ENCODE measurements at places on chromosomes 2 and 18.

GRCh38 chr2:219214141-219214540 lies 4.6 kb downstream of the ABCB6 start:
- DNase-seq, result no peak

DNA sequence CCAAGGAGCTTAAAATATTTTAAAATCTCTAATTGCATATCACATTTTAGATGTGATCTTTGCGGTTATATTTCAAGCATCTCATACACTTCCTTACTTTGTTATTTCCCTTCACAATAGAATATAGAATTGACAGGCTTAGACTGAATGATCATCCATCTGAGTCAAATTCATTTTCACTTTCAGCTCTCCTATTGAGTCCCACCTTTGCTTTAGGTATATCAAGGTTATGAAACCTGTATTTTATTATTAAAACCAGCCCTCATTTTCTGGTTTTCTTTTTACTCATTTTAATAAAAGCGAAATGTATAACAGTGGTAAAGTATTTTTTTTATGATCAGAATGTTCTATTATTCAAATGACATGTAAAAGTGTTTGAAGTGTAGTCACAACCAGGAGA lies 162.9 kb upstream of the KYNU start:
- no peak for DNase-seq

DNA sequence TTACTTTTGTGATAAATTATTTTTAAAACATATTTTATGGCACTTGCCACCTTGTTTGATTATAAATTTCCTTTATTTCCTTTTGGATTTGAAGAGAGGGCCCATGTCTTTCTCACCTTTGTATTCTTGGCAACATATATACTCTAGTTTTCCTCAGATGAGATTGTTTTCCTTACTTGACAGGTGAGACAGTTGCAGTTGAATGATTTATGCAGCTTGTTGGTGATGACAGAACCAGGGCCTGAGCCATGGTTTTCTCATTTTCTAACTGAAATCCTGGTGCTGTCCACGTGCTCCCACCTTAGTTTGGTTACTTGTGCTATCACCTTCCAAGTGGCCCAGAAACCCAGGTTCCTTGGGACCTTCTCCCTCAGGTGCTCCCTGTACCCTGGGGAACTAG lies 58.2 kb downstream of the TTC39C start:
- no peak for DNase-seq

- DNase-seq, result no peak
Observed at GRCh38 chr2:138777996-138778395, 2.2 kb downstream of the NXPH2 start.

DNA sequence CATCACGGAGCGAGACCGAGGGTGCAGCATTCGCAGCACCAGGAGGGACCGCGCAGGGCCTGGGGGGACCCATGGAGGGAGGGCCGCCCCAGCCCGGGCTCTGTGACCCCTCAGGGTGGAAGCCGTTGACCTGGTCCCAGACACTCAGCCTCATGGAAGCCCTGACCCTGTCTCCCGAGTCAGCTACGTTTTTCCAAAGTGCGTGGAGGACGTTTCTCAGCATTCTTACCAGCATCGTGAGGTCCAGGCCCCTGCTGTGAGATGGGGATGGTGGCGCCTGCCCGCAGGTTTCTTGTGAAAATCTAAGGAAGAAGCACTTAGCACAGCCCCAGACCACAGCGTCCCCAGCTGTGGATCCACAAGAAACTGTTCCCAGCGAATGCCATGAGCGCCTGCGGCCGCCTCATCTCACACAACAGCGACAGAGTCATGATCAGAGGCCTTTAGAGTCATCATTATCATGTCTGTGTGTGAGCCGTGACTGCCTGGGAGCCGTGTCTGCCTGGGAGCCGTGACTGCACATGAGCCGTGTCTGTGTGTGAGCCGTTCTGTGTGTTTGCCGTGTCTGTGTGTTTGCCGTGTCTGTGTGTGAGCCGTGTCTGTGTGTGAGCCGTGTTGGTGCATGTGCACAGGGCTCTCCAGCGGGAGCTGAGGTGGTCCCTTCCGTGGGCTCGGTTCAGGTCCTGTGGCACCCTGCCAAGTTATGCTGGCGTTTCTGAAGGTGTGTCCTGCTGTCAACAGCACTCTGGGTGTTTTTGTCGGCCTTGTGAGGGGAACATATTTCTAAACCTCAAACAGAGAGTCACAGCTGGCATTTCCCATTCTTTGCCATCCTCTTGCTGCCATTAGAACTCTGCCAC lies 49.2 kb upstream of the KCNG2 start:
- no peak for DNase-seq

GRCh38 chr2:216490061-216490460 lies 8.6 kb upstream of the RPL37A start:
- DNase-seq, result no peak

- no peak for DNase-seq
Observed at GRCh38 chr2:85888020-85888683, 638 bp downstream of the ST3GAL5 start.

DNA sequence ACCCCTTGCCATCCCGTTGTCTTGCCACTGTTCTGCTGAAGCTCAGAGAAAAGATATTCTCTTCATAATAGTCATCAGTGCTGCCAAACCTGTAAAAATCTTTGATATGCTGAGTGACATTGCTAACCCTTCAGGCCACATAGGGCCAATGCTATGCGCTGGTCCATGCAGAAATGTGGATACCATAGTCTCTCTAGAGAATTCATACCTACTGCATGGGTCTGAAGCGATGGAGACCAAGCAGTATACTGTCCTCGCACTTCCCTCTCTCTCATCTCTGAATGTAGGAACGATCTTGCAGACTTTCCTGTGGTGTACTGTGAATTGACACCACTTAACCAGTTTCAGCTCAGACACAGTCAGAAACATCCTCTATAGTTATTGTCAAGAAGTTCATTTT lies 17.9 kb upstream of the ANKRD44 start:
- no peak for DNase-seq

GRCh38 chr2:241728627-241729026 lies 5.8 kb upstream of the D2HGDH start:
- DNase-seq, result no peak

GRCh38 chr2:240529344-240529999 lies 28.3 kb downstream of the ANKMY1 start:
- DNase-seq, result no peak

DNA sequence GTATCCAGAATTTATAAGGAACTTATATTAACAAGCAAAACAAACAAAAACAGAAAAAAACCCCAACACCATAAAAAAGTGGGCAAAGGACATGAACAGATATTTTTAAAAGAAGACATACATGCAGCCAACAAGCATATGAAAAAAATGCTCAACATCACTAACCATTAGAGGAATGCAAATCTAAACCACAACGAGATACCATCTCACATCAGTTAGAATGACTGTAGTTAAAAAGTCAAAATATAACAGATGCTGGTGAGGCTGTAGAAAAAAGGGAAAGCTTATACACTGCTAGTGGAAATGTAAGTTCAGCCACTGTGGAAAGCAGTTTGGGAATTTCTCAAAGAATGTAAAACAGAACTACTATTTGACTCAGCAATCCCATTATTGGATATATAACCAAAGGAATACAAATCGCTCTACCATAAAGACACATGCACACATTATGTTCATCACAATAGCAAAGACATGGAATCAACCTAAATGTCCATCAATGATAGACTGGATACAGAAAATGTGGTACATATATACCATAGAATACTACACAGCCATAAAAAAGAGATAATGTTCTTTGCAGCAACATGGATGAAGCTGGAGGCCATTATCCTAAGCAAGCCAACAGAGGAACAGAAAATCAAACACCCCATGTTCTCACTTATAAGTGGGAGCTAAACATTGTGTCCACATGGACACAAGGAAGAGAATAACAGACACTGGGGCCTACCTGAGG lies 25.3 kb downstream of the PREPL start:
- DNase-seq, result no peak

DNA sequence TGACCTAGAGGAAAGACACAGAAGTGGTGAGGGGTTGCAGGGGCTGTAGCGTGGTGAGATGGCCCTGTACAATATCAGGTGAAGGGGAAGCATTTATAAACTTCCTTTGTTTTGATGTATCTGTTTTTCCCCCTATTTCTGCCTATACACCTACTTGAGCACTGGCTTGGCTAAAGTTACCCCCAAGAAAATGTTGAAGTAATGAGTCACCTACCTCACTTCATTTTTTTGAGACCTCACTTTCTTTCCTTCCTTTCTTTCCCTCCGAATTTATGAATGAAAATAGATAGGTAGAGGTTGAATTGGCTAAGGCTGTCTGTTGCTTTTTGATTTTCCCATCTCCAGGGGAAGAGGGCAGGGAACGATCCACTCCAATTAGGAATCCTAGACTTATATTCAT lies 231.1 kb upstream of the EPAS1 start:
- DNase-seq, result no peak

DNA sequence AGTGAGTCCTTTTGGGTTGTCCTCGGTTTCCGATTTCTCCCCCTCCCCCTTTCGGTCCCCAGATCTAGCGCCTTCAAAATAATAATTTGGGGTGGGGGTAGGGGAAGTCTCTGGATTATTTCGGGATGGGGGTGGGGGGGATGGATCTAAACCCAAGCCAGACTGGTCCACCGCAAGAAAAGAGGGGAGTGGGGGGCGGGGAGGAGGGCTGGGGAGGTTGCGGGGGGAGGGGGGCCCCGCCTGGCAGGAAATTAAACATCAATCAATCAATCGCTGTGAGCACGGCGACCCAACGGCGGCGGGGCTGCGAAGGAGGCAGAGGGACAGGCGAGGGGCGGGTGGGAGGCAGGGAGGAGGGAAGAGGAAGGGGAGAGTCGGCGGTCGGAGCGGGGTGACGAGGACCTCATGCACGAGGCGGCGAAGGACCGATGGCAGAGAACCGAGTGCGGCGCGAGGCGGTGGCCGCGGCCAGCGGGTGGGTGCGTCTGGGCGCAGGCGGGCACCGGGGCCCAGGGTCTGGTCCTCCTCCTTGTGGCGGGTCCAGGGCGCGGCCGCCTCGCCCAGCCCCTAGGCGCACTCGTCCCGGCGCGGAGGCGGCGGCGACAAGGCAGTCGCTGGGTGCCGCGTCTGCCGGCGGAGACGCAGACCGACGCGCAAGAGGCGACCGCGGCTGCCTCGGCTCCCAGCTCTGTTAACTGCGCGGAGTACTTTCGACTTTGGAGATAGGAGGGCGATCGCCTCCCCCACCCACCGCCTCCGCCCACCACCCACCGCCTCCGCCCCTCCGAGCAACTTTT lies 468 bp upstream of the SATB2 start:
- DNase-seq, result peak; percentile 67

DNA sequence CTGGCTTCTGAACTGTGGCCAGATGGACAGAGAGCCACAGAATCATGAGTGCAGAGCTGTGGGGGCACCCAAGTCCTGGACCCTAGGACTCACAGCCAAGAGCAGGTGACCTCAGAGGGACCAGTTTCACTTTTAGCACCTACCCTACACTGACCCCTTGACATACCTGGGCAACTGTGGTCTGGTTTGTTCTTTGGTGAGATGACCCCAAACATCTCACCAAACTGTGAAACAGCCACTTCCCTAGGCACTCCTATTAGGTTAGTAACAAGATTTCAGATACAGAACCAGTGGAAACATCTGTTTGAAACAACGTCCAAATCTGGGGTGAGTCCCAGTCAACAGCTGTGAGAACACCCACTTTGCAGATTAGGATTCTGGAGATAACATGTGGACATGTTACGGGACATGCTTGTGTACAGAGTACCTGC lies 1.9 kb upstream of the ZFP36L2 start:
- no peak for DNase-seq

- no peak for DNase-seq
Observed at GRCh38 chr2:239065537-239065936, 217.7 kb downstream of the TWIST2 start.

- DNase-seq, result no peak
Observed at GRCh38 chr2:234334151-234334550, 162.7 kb downstream of the ARL4C start.

DNA sequence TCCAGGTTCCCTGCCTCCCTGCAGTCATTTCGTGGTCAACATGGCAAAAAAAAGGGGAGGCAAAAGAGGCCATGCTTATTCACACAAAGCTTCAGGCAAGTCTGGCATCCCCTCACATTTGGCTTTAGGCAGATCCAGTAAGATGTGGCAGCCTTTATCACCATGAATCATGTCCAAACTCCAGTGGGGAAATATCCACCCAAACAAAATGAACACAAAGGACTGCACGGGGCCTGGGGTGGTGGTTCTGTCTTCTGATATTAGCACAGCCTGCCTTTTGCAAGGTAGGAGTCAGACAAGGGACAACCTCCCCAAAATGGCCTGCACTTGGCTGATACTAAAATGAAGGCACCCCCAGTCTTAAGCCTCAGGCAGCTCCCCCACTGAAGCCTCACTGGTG lies 129.9 kb downstream of the ZBTB7C start:
- DNase-seq, result no peak

DNA sequence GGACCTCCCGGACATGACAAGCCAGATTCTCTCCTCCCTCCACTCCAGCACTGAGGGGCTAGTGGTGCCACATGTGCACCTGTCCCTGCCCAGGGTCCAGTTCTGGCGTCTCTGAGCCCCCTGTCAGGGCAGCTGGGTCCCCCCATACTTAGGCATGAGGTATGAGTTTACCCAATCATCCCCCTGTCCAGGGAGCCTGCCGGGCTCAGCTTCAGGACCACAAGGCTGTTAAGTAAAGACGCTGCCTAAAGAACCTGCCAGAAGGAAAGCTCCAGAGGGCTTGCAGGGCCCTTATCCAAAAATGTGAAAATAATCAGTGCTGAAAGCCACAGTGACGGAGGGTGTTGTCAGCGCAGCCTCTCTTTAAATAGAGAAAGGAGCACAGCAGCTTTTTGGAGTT lies 40.0 kb downstream of the SH3BP4 start:
- no peak for DNase-seq

GRCh38 chr18:48663931-48664847 lies 125.4 kb downstream of the CTIF start:
- peak; percentile 87 for DNase-seq

- DNase-seq, result no peak
Observed at GRCh38 chr2:170766693-170767092, 3.5 kb upstream of the ERICH2 start.

- no peak for DNase-seq
Observed at GRCh38 chr2:174575124-174575776, 22.4 kb downstream of the WIPF1 start.

DNA sequence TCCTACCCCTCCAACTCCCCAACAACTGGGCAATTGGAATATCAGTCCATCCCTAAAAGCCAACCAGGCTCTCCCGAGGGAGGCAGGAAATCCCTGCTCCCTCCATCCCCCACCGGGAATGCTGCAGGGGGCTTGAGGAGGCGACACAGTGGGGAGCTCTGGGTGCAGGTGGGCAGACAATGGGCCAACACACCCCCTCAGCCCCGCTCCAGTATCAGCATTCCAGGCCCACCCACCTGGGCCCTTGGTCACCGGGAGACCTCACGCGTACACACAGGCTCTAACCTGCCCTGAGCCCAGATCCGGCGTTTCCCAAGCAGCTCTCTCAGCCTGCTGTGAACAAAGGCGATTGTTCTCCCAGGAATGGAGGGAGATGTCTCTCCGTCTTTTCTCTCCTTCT lies 37.6 kb upstream of the FZD7 start:
- DNase-seq, result peak; percentile 37

GRCh38 chr2:18119883-18120282 lies 241.4 kb downstream of the KCNS3 start:
- no peak for DNase-seq

- no peak for DNase-seq
Observed at GRCh38 chr2:203237346-203238238, 1.2 kb upstream of the CYP20A1 start.

GRCh38 chr2:222518570-222519381 lies 94.4 kb downstream of the SGPP2 start:
- no peak for DNase-seq

Data from Calu3 (cell line).